ENCODE measurements at places on chromosomes 5 and 9. TPM values are rescaled to one million over a fixed set of nuclear protein-coding genes. Genes with fewer than 3 reads are reported as not detected.

The SELENOP gene
- 160 TPM for total RNA-seq

DNA sequence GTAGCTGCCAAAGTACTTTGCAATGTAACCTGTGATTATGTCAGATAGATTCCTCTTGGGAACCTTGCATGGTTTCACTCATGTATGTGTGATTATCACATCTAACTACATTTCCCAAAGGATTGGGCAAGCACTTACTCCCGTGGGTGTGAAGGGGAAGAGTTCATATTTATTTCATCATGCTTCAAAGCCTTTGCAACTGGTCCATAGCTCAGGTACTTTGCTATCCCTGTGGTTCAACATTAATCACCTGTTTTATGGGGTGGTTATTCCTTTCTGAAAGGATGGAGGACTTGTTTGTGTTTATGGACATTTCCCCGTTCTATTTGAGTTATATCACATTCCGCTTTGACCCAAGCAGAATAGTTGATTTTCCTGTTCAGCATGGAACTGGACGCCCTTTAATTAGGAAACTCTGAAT, 13.6 kb upstream of the ERMP1 start:
- no peak for DNase-seq

DNA sequence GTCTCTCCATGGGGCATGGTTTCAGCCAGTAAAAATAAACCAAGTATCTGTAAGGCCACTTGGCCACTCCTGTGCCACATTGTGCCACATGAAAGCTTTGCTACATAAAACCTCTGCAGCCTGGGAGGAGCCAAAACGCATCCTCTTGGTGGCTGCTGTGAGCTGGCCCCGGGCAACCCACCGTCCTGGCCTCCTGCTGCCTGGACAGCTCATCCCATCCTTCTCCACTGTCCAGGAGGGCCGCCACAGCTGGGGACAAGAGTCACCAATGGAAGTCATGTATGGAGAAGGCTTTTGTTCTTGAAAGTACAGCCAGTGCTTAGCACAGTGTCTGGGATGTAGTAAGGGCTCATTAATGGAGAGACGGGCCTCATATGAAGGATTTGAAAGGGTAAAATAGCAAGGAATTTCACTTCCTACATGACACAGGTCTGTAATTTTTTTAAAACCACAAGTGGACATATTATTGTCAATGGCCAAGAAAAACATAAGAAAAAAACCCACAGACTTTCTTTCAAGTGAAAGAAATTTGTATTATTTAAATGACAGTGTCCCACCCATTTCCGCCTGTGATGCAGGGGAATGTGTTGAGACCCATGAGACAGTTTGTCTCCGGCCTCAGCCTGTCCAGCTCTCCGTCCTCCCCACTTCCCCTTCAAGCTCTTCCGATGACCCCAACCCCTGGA, 6.6 kb downstream of the PTGES start:
- no peak for DNase-seq

DNA sequence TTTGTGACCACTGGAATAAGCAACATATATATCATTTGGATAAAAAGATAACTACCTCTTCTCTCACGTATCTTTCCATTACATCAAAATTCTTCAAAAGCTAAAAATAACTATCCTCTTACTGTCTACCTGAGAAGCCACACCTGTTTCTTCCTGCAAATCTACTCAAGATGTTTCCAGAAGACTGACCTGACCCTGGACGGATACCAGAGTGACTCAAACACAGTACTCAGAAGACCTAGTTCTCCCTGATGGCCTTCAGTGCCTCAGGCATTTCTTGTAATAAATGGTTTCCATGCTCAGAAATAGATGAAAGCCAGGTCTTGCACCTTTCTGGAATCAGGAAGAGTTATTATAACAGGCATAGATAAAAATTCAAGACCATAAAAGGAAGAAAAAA, 245.9 kb upstream of the PIK3R1 start:
- DNase-seq, result no peak

- no peak for DNase-seq
These were observed 15.5 kb downstream of the MEGF9 start for GRCh38 chr9:120698766-120699165.

DNA sequence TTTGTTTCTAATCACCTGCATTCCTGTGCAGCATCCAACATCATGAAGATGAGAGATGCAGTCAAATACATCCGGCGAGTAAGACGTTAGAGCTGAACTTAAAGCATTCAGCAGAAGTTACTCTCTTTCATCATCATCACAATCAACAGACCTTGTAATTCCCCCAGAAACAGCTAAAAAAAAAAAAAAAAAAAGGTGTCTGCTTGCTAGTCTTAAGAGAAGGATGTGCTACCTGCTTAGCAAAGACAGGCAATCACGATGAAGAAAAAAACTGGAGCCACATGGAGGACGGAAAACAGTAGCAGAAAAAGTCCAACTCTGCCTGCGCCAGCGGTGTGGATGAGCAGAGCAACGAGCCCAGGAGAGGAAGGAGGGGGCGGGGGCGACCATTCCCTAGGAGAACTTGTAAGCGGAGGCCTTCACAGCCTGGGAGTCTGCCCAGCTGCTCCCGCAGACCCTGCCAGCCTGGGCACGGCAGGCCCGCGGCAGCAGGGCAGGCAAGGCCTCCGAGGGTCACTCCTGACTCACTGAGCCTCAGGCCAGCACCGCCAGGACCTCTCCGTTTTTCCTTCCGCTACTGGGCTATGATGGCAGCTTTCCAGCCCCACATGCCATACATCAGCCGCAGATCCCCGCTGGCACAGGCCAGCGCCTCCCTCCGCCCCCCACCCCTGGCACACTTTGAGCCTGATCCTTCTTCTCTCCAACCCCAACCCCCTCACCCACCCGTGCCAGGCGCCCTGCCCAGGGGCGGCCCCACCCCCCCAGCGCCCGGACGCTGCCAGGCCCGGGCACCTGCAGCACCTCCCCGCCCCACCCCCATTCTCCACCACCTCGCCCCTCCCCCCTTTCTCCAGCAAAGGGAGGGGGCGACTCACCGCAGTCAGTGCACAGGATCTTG, 1.4 kb downstream of the NRG2 start:
- no peak for DNase-seq

The PCDHB4 gene
- 3.0 TPM for total RNA-seq

DNA sequence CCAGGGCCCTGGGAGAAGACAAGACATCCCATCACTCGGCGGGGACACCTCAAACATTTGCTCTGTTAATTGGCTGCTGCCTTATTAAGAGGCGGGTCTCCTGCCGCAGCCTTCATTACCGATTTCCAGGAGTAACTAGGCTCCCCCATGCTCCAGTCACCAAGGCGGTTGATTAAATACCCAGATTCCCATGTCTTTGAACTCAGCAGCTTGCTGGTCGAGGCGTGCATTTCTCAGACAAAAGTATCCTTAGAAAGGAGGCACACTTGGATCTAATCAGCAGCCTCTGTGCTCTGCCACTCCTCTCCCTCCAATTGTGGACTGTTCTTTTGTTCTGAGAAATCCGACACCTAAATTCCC, 228.8 kb downstream of the FSTL4 start:
- no peak for DNase-seq

- no peak for DNase-seq
These were observed 756 bp downstream of the VAV2 start for GRCh38 chr9:133991214-133991921.

The PCDHGA12 gene
- 13.7 TPM for total RNA-seq

GRCh38 chr5:143776951-143777350, 35.0 kb upstream of the HMHB1 start:
- no peak for DNase-seq

DNA sequence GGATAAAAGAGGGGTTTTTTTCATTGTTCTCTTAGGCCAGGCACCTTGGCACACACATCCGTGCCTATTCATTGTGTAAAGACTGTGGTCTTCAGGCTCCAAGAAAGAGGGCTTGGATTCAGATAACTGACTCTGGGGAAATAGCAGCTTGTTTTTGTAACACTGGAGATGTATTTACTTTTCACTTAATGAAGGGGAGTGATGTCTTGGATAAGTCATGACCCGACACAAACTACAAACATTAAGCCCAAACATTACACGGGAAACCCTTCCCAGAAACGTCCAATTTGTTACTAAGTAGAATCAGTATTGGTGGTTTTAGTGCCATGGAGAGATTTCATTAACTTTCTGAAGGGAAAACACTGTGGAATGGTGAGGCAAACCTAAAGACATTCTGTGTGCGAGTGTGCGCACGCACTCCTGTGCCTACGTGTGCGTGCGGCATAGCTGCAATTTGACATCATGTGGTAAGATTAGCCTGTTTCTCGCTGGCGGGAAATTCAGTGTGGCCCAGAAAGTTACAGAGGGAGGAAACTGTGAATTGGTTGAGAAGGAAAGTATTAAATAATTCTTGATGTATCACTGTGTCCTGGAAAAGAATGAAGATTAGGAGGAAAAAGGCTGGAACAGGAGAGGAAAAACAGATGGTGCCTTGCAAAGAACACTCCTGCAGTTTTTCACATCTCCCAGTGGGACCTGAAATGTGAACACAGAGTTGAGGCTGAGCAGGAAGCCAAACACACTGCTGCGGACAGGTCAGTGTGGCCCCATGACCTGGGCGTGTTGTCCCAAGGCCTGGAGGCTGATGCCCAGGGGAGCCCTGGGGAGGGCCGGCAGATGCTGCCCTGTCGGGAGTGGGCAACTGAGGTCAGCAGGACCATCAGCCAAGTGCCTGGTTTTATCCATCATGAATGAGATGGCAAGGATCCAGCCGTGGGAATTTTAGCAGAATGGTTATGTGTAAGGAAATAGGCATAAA, 108.5 kb downstream of the GAS1 start:
- no peak for DNase-seq

The PAEP gene
- total RNA-seq, result not detected

The SLC45A2 gene
- total RNA-seq, result 0.26 TPM
